ENCODE measurements at places on chromosomes 2 and 18.

DNA sequence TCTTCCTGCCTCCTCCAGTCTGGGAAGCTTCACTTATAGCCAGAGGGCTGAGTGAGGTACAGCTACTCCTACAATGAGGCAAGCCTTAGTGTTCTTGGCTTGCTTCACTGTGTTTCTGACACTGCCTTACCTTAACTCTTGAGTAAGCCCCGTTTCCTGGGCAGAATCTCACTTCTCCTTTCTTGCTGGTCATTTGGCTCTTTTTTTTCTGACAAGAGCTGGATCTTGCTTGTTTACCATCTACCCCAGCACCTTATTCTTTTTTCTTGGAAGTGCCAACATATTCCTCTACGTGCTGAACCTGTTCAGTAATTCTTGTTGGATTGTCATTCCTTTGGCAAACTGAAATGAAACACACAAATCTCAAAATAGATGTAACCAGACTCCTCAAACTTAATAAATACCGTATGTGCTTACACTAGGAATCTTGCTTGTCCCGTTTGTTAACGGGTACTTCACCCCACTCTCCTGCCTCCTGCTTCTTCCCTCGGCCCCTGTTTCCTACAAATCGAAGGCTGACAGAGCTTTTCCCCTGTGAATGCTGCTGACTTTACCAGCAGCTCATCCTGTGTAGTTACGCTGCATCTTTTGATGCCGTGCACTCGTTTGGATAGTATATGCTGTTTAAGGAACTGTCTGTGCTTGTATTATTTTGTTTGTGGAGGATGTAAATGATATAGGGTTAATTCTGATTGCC, 132.2 kb downstream of the FMNL2 start:
- peaks cover 5% of the 10 kb centered on the region for H3K4me1 ChIP-seq
- no peaks in the 10 kb centered on the region for H3K36me3 ChIP-seq
- DNase-seq, result no peak
- H3K27ac ChIP-seq, result peak overlapping the region; percentile 78
- no peaks in the 10 kb centered on the region for H3K27me3 ChIP-seq

DNA sequence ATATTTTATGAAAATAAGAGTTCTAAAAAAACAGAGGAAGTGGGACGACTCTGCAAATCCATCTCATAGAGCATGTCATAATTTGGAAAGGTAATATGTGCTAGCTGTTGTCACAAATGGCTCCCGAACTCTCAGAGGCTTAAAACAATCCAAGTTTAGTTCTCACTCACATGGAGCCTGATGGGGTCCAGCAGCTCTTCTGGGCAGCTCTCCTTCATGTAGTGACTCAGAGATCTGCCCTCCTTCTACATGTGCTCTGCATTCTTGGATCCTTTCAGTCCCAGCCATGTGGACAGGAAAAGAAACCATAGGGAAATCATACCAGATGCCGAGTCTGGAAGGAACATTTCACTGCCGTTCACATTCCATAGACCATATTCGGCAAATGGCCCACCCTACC, 180.1 kb upstream of the APCDD1 start:
- H3K27ac ChIP-seq, result no peak overlapping the region
- no peaks in the 10 kb centered on the region for H3K4me1 ChIP-seq
- DNase-seq, result no peak
- H3K27me3 ChIP-seq, result no peaks in the 10 kb centered on the region
- H3K4me3 ChIP-seq, result no peak overlapping the region

GRCh38 chr18:69956665-69957620, 9.3 kb upstream of the CD226 start:
- no peaks in the 10 kb centered on the region for H3K4me1 ChIP-seq
- no peaks in the 10 kb centered on the region for H3K27me3 ChIP-seq
- no peaks in the 10 kb centered on the region for H3K36me3 ChIP-seq
- no peak overlapping the region for H3K27ac ChIP-seq
- no peak for DNase-seq

- H3K4me1 ChIP-seq, result no peaks in the 10 kb centered on the region
- no peaks in the 10 kb centered on the region for H3K36me3 ChIP-seq
- no peak overlapping the region for H3K27ac ChIP-seq
- DNase-seq, result no peak
Measured at GRCh38 chr2:229713371-229714079, 830 bp downstream of the DNER start.

DNA sequence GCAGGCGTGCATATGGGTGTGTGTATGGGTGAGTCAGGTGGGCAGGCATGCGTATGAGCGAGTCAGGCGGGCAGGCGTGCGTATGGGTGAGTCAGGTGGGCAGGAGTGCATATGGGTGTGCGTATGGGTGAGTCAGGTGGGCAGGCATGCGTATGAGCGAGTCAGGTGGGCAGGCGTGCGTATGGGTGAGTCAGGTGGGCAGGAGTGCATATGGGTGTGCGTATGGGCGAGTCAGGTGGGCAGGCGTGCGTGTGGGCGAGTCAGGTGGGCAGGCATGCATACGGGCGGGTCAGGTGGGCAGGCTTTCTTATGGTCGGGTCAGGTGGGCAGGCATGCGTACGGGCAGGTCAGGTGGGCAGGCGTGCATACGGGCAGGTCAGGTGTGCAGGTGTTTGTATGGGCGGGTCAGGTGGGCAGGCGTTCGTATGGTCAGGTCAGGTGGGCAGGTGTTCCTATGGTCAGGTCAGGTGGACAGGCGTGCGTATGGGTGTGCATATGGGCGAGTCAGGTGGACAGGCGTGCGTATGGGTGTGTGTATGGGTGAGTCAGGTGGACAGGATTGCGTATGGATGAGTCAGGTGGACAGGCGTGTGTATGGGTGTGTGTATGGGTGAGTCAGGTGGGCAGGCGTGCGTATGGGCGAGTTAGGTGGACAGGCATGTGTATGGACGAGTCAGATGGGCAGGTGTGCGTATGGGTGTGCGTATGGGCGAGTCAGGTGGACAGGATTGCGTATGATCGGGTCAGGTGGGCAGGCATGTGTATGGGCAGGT, 28.7 kb upstream of the KLF11 start:
- no peaks in the 10 kb centered on the region for H3K27me3 ChIP-seq
- H3K4me3 ChIP-seq, result no peak overlapping the region
- no peaks in the 10 kb centered on the region for H3K36me3 ChIP-seq

DNA sequence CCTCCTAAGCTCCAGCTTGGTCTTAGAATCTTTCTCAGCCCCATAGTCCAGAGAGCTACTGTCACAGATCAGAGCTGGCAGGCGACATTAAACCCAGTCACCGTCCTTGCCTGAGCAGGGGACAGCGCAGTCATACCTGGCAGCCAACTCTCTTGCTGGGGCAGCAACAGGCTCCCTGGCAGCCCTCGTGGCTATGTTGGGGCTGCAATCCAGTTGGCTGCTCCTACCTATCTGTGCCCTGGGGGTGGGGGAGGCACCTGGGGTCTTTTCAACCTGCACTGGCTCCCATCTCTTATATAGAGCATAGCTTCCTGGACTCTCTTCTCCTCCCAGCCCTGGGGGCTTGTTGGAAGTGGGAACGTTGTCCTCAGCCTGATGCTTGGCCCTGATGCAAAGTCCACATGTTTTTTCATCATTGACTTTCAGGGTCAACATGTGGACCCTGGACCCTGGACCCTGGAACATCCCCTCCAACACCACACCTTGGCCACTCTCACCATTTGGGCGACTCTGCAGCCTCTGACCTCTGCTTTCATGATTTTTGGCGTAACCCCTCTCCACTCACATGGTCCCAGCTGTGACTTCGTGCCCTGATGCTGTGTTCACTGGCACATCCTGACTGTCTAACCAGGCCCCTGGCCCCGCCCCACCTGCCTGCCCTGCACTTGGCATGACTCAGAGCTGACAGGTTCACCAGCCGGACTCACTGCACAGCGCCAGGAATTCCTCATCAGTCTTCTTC, 45.6 kb downstream of the ATOH8 start:
- H3K4me3 ChIP-seq, result no peak overlapping the region
- H3K36me3 ChIP-seq, result no peaks in the 10 kb centered on the region
- DNase-seq, result peak; percentile 38
- H3K4me1 ChIP-seq, result no peaks in the 10 kb centered on the region
- no peak overlapping the region for H3K27ac ChIP-seq

DNA sequence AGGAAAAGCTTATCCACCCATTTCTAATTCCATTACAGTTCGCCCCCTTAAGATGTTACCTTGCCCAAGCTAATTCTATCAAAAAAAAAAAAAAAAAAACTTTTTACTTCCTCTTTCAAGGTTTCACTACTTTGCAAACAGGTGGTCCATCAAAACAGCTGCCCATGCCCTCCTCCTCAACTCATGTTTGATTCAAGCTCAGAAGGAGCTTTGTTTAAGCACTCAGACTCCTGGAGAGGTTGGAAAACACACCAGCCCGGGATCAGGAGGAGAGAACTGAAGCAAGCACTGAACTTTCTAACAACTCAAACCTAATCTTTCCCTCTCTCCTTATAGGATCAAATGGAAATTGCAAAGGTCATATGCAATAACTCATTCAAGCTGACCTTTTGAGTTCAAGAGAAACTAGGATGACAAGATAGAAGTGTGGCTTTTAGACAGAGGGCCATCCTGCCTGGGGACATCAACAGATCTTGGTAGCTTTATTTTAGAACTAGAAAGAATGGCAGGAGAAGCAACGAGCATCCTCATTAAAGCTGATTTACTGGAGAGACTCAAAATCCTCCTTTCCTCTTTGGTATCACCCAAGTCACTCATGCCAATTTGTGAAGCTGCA, 28.3 kb upstream of the FZD7 start:
- no peak for DNase-seq
- H3K36me3 ChIP-seq, result no peaks in the 10 kb centered on the region
- H3K27ac ChIP-seq, result no peak overlapping the region

- no peaks in the 10 kb centered on the region for H3K4me1 ChIP-seq
- no peak overlapping the region for H3K4me3 ChIP-seq
- H3K27me3 ChIP-seq, result no peaks in the 10 kb centered on the region
- H3K27ac ChIP-seq, result no peak overlapping the region
- DNase-seq, result no peak
Measured at GRCh38 chr18:31774962-31775361, 14.3 kb upstream of the SLC25A52 start.

DNA sequence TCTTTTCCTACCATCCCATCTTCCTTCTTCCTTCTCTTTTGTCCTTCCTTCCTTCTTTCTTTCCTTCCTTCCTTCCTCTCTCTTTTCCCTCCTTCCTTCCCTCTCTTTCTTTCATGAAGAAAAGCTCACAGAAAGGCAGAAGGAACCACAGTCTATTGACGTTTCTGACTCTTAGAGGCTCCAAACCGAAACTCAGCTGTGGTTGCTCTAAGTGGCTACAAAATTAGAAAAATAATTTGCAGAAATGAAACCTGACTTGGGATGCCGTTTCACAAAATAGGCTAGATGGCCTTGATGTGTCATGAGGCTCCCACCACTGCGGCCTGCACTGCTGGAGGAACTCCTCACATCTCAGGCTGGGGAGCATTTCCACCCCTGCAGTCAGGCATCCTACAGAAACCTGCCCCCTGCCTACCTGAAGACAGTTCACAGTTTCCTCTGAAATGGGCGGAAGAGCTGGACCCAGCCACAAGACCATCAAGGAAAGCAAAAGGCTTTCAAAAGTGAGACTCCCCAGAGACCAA, 165.6 kb downstream of the SMAD7 start:
- no peak overlapping the region for H3K27ac ChIP-seq
- no peak overlapping the region for H3K4me3 ChIP-seq
- DNase-seq, result no peak

GRCh38 chr2:195737511-195738325, 80.7 kb downstream of the SLC39A10 start:
- no peak overlapping the region for H3K4me3 ChIP-seq
- H3K4me1 ChIP-seq, result no peaks in the 10 kb centered on the region
- no peaks in the 10 kb centered on the region for H3K27me3 ChIP-seq
- no peak for DNase-seq

GRCh38 chr2:19068206-19068605, 290.2 kb downstream of the OSR1 start:
- no peaks in the 10 kb centered on the region for H3K27me3 ChIP-seq
- no peaks in the 10 kb centered on the region for H3K4me1 ChIP-seq
- no peak for DNase-seq
- no peaks in the 10 kb centered on the region for H3K36me3 ChIP-seq
- H3K27ac ChIP-seq, result no peak overlapping the region
- no peak overlapping the region for H3K4me3 ChIP-seq

- no peak overlapping the region for H3K27ac ChIP-seq
- no peaks in the 10 kb centered on the region for H3K4me1 ChIP-seq
- DNase-seq, result no peak
- H3K27me3 ChIP-seq, result no peaks in the 10 kb centered on the region
- no peak overlapping the region for H3K4me3 ChIP-seq
- H3K36me3 ChIP-seq, result no peaks in the 10 kb centered on the region
Measured at GRCh38 chr2:28956415-28956826, 24.7 kb upstream of the TOGARAM2 start.

DNA sequence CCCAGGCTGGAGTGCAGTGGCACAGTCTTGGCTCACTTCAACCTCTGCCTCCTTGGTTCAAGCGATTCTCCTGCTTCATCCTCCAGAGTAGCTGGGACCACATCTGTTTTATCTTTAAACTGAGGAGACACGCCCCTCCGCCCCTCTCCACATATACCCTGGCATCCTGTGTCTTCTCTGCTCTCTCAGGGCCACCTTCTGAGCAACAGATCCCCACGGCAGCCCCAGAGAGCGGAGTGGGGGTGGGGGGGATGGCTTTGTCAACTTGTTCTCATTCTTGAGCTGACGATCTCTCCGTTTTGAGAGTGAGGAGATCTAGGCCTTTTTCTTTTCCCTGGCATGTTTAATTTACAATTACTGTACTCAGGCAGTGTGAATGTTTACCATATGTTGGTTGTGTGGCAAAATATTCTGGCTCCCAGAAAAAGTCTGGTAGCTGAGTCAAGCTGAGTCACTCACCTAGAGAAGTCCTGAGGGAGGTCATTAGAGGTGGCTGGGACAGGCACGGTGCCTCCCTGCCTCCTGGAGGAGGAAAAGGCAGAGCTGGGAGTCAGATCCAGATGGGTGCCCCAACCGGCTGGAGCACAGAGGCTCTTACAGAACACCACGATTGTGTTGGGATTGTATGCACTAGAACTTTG, 19.5 kb upstream of the ID2 start:
- no peaks in the 10 kb centered on the region for H3K4me1 ChIP-seq
- H3K27ac ChIP-seq, result no peak overlapping the region
- H3K4me3 ChIP-seq, result no peak overlapping the region
- H3K27me3 ChIP-seq, result no peaks in the 10 kb centered on the region

- peak; percentile 48 for DNase-seq
- no peaks in the 10 kb centered on the region for H3K36me3 ChIP-seq
- H3K4me1 ChIP-seq, result no peaks in the 10 kb centered on the region
- H3K27ac ChIP-seq, result no peak overlapping the region
- no peaks in the 10 kb centered on the region for H3K27me3 ChIP-seq
- H3K4me3 ChIP-seq, result peak overlapping the region; percentile 22
Measured at GRCh38 chr2:238106698-238107524, 6.8 kb downstream of the ESPNL start.

GRCh38 chr2:106053116-106053515, 141.0 kb downstream of the UXS1 start:
- H3K27ac ChIP-seq, result peak overlapping the region; percentile 54
- H3K27me3 ChIP-seq, result no peaks in the 10 kb centered on the region
- no peak overlapping the region for H3K4me3 ChIP-seq
- no peaks in the 10 kb centered on the region for H3K36me3 ChIP-seq
- no peak for DNase-seq
- H3K4me1 ChIP-seq, result no peaks in the 10 kb centered on the region

GRCh38 chr2:25050128-25050527, 8.3 kb downstream of the EFR3B start:
- no peaks in the 10 kb centered on the region for H3K36me3 ChIP-seq
- H3K4me3 ChIP-seq, result no peak overlapping the region
- no peak overlapping the region for H3K27ac ChIP-seq
- no peak for DNase-seq
- no peaks in the 10 kb centered on the region for H3K4me1 ChIP-seq
